ENCODE measurements at places on chromosomes 6 and 20. TPM values are rescaled to one million over a fixed set of nuclear protein-coding genes. Genes with fewer than 3 reads are reported as not detected.

- H3K4me1 ChIP-seq, result peaks cover 21% of the 10 kb centered on the region
- no peaks in the 10 kb centered on the region for H3K27me3 ChIP-seq
- no peak overlapping the region for H3K27ac ChIP-seq
- DNase-seq, result no peak
- no peak overlapping the region for H3K4me3 ChIP-seq
These were observed 27.3 kb downstream of the NQO2 start for GRCh38 chr6:3026791-3027626.

GRCh38 chr20:13883425-13883824 lies 98.6 kb downstream of the NDUFAF5 start:
- no peak overlapping the region for H3K4me3 ChIP-seq
- H3K36me3 ChIP-seq, result no peaks in the 10 kb centered on the region
- no peak for DNase-seq
- H3K27me3 ChIP-seq, result no peaks in the 10 kb centered on the region
- H3K4me1 ChIP-seq, result no peaks in the 10 kb centered on the region

GRCh38 chr6:64227863-64228262 lies 592.3 kb downstream of the PHF3 start:
- H3K4me1 ChIP-seq, result no peaks in the 10 kb centered on the region
- no peak overlapping the region for H3K4me3 ChIP-seq
- DNase-seq, result no peak
- H3K36me3 ChIP-seq, result no peaks in the 10 kb centered on the region
- no peak overlapping the region for H3K27ac ChIP-seq

GRCh38 chr6:52546192-52546591 lies 30.7 kb downstream of the TRAM2 start:
- H3K36me3 ChIP-seq, result no peaks in the 10 kb centered on the region
- H3K4me1 ChIP-seq, result peaks cover 29% of the 10 kb centered on the region
- no peaks in the 10 kb centered on the region for H3K27me3 ChIP-seq
- DNase-seq, result no peak
- H3K27ac ChIP-seq, result no peak overlapping the region

DNA sequence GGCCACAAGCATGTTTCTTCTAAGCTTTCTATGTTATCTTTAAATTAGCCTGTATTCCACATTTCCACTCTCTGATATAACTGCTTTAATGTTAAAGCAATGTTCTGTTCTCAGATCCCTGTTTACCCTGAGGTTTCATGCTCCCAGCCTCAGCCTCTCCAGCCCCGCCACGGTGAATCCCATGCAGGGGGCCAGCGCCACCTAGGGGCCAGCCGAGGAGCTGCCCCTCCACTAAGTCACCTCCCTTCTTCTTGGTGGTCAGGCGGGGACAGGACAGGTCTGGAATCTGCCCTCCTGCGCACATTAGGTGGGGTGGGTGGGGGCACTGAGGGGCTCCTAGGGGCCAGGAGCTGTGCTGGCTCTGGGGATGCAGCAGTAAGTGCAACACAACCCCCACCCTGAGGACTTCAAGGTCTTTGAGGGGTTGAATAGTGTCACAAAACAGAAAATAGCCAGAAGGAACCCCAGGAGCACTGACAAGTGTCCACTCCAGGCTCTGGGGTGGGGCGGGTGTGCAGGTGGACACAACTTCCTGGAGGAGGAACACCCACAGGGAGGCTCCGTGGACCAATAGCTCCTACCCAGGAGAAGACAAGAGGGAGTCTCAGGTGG lies 61.6 kb downstream of the RAB44 start:
- H3K4me1 ChIP-seq, result peaks cover 29% of the 10 kb centered on the region
- H3K4me3 ChIP-seq, result peak overlapping the region; percentile 51
- H3K27me3 ChIP-seq, result no peaks in the 10 kb centered on the region

GRCh38 chr20:2699775-2700413 lies 7.3 kb downstream of the EBF4 start:
- no peak overlapping the region for H3K27ac ChIP-seq
- H3K4me3 ChIP-seq, result no peak overlapping the region

GRCh38 chr6:45436544-45437438 lies 59.1 kb upstream of the SUPT3H start:
- H3K4me3 ChIP-seq, result no peak overlapping the region
- H3K27me3 ChIP-seq, result no peaks in the 10 kb centered on the region
- peaks cover 45% of the 10 kb centered on the region for H3K4me1 ChIP-seq
- no peak for DNase-seq

DNA sequence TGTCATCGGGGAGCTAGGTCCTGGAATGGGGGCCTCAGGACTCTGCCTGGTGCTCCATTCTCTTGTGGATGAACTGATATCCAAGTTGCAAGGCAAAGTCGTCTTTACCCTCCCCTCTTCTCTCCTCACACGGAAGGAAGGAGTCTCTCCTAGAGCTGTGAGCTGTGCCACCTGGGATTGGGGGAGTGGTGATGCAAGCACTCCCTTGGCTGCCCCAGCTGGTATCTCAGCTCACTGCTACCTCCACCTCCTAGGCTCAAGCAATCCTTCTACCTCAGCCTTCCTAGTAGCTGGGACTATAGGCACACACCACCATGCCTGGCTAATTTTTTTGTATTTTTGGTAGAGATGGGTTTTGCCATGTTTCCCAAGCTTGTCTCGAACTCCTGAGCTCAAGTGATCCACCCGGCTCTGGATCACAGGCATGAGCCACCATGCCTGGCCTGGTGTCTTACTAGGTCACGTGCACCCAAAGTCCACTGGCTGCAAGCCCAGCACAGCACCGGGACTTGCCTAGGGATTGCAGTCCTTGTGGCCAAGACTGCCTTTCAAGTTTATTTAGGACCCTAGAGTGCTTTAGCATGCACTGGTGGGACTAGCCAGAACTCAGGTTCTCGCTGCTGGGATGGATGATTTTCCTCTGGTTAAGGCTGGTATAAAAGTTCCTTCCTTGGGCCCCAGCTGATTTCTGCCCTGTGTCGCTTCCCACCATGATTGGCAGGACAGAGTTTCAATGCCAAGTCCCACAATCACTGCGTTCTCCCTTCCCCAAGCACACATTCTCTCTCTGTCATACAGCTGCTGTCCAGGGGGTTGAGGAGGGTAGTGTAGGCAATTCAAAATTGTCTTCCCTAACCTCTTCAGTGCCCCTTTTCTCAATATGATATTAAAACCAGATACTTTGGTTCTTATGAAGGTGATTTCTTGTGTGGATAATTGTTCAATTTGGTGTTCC lies 33.5 kb downstream of the SMAP1 start:
- no peak for DNase-seq
- H3K4me1 ChIP-seq, result no peaks in the 10 kb centered on the region
- H3K27ac ChIP-seq, result no peak overlapping the region
- no peaks in the 10 kb centered on the region for H3K27me3 ChIP-seq

DNA sequence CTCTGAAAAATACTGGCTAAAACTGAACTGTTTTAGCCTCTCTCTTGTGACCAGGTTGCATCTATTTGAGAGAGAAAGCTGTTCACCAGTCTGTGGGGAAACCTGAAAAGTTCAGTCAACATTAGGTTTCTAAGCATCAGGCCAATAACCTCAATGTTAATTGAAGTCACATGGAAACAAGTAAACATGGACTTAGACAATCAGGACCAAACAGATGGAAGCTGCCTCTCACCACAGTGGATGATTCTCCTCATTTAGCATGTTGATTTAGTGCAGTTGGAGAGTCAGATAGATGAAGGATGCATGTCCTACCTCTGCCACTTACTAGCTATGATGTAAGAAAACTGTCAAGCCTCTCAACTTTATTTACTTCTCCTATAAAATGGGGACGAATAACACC lies 18.2 kb downstream of the SCGN start:
- H3K4me3 ChIP-seq, result no peak overlapping the region
- H3K36me3 ChIP-seq, result no peaks in the 10 kb centered on the region
- no peak for DNase-seq

GRCh38 chr6:36633915-36634314 lies 39.8 kb downstream of the SRSF3 start:
- H3K27ac ChIP-seq, result no peak overlapping the region
- DNase-seq, result no peak
- no peaks in the 10 kb centered on the region for H3K27me3 ChIP-seq
- H3K4me3 ChIP-seq, result no peak overlapping the region
- peaks cover 10% of the 10 kb centered on the region for H3K4me1 ChIP-seq
- no peaks in the 10 kb centered on the region for H3K36me3 ChIP-seq

- H3K27ac ChIP-seq, result no peak overlapping the region
- no peak overlapping the region for H3K4me3 ChIP-seq
- H3K27me3 ChIP-seq, result 0 out of 2 replicates have a peak, but pooled peaks cover 8% of the 10 kb centered on the region
- no peaks in the 10 kb centered on the region for H3K36me3 ChIP-seq
- no peak for DNase-seq
These were observed 12.4 kb downstream of the HTR1E start for GRCh38 chr6:86949771-86950170.

DNA sequence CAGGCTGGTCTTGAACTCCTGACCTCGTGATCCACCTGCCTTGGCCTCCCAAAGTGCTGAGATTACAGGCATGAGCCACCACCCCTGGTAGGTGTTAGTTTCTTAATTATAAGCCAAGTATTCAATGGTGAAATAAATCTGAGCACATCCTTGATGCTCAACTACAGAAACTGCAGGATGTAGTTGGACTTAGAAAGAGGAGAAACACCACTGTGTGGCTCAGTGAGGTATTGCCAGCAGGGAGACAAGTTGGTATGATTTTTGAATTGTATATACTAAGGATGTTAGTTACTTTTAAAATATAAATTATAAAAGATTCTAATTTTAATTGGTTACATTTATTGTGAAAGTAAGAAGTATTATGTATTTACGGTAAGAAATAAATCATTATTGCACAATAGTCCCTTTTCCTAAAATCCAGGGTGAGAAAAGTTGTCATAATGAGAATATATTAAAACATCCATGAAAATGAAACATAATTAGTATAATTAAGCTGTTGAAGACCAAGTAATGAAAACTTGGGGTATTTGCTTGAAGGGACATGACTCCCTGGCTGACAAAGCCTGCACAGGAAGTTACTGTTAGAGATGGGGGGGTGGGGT lies 17.6 kb downstream of the SLC18B1 start:
- H3K27me3 ChIP-seq, result no peaks in the 10 kb centered on the region
- no peak overlapping the region for H3K27ac ChIP-seq
- H3K4me1 ChIP-seq, result no peaks in the 10 kb centered on the region
- H3K36me3 ChIP-seq, result peaks cover 14% of the 10 kb centered on the region
- H3K4me3 ChIP-seq, result no peak overlapping the region

GRCh38 chr6:152078804-152079203 lies 271.3 kb downstream of the ESR1 start:
- no peak overlapping the region for H3K27ac ChIP-seq
- no peaks in the 10 kb centered on the region for H3K4me1 ChIP-seq
- no peak for DNase-seq
- H3K4me3 ChIP-seq, result no peak overlapping the region
- no peaks in the 10 kb centered on the region for H3K36me3 ChIP-seq
- no peaks in the 10 kb centered on the region for H3K27me3 ChIP-seq

- no peaks in the 10 kb centered on the region for H3K27me3 ChIP-seq
- H3K4me1 ChIP-seq, result peaks cover 19% of the 10 kb centered on the region
- no peak overlapping the region for H3K27ac ChIP-seq
- no peak for DNase-seq
These were observed 3.8 kb downstream of the ULBP3 start for GRCh38 chr6:150065083-150065482.

DNA sequence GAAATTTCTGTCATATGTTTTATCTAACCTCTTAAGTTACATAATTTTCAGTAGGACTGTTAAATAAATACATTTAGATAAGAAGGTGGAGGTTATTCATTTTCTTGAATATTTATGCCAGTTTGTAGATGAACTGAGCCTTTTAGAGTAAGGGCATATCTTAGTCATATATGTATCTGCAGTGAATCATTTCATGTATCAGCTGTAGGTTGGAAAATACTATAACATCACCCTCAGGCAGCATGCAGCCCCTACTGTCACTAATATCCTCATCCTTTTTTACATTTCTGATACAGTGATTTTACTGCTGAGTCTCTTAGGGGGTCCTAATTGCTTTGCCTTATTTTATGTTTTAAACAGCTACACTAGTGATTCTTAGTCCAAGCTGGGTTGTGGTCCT lies 19.5 kb upstream of the SUMO4 start:
- no peaks in the 10 kb centered on the region for H3K4me1 ChIP-seq
- H3K27ac ChIP-seq, result no peak overlapping the region
- no peak overlapping the region for H3K4me3 ChIP-seq
- DNase-seq, result no peak
- H3K27me3 ChIP-seq, result no peaks in the 10 kb centered on the region

The DPPA5 gene
- not detected for total RNA-seq

The ADGRG6 gene
- 67.9 TPM for total RNA-seq

The IMPG1 gene
- total RNA-seq, result not detected

The TCP1 gene
- total RNA-seq, result 447 TPM
